ENCODE measurements at places on chromosomes 2 and 18.

GRCh38 chr2:147017951-147018645, 826.7 kb upstream of the ACVR2A start:
- no peak for DNase-seq

DNA sequence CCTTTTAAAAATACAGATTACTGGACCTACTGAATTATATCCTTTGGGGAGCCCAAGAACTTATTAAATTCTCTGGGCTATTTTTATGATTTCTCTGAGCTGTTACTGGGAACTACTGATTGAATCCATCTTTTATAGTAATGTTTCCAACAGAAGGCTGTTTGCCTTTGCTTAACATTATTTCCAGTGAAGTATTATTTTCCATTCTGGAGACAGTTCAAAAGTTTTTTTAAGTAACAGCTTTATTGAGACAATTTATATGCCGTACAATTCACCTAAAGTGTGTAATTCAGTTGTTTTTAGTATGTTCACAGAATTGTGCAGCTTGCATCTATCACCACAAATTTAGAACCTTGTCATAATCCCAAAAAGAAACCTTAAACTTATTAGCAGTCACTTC, 100.6 kb downstream of the BABAM2 start:
- no peak for DNase-seq

- DNase-seq, result no peak
Measured at GRCh38 chr2:54455131-54455562, 980 bp upstream of the SPTBN1 start.

DNA sequence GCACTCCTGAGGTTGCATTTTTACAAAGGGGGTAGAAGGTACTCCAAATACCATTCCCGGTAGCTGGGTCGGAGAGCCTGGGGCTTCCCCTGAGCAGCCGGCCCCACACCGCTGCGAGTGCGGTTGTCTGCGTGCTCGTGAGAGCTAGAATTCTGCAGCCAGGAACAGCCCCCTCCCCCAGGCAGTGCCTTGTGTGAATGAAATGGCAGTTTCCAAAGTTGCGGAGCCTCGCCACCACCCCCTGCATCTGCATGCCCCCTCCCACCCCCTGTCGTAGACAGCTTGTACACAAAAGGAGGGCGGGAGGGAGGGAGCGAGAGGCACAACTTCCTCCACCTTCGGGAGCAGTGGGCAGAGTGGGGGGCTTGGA, 1.1 kb downstream of the MYCN start:
- DNase-seq, result no peak

GRCh38 chr2:36238106-36238505, 117.5 kb upstream of the CRIM1 start:
- DNase-seq, result no peak

DNA sequence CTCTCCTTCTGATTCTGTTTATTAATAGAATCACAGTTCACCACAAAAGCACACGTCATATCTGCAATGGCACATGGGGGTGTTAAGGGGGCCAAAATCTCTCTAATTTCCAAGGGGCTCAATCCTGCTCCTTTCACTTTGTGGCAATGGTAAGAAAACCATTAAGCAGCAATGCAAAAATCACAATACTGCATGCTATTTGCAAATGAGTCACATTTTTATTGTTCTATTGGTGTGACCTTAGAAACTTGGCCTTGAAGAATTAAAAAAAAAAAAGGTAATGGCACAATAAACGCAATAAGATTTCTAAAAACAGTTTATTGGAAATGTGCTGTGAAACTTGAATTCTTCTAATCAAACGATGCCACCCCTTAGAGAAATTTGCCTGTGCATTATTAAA, 251.5 kb downstream of the ZNF521 start:
- no peak for DNase-seq

GRCh38 chr2:207706936-207707860, 4.2 kb upstream of the CCNYL1 start:
- DNase-seq, result no peak
